ENCODE measurements at places on chromosomes 16 and 17. TPM values are rescaled to one million over a fixed set of nuclear protein-coding genes. Genes with fewer than 3 reads are reported as not detected.

Gene NKIRAS2
- total RNA-seq = 67.4 TPM

DNA sequence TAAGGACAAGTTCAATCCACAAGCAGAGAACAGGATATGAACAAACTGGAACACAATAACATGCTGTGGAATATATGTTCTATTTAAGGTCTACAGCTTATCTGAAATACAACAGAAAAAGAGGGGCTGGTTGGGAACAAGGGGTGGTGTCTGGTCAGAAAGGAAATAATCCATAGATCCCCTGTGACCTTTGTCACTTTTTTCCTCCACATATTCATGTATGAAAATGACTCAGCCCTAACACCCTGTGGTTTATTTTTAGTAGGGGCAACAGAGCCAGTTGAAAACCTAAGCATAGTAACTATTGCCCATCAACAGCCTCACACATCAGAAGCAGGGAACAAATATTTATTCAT, 12.3 kb upstream of the SPAG9 start:
- no peak for DNase-seq
- H3K36me3 ChIP-seq = no peaks in the 10 kb centered on the region
- H3K27me3 ChIP-seq = peaks cover 1% of the 10 kb centered on the region
- no peak overlapping the region for H3K27ac ChIP-seq
- no peak overlapping the region for H3K4me3 ChIP-seq

DNA sequence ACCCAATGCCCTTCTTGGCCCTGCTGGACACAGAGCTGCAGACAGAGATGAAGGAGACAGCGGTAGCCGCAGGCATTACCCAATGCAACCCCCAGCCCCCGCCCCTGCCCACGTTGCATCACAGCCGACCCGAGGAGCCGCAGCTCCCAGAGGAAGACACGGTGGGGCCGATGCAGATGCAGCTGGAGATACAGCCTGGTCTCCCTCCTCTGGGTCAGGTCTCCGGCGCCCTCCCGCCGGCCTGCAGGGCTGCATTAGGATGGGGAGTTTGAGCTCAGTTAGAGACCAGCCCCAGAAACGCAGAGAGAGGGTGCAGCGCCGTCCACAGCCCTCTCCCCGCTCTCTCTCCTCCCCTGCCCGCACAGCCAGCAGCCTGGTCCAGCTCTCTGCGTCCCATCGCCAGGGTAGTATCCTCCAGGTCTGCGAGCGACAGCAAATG, 19.4 kb upstream of the UBE2I start:
- H3K36me3 ChIP-seq = no peaks in the 10 kb centered on the region
- no peaks in the 10 kb centered on the region for H3K4me1 ChIP-seq
- no peak overlapping the region for H3K27ac ChIP-seq
- DNase-seq = no peak

GRCh38 chr16:50591800-50592771, 43.9 kb downstream of the NKD1 start:
- no peaks in the 10 kb centered on the region for H3K36me3 ChIP-seq
- peaks cover 12% of the 10 kb centered on the region for H3K27me3 ChIP-seq
- no peak overlapping the region for H3K4me3 ChIP-seq
- H3K27ac ChIP-seq = no peak overlapping the region
- no peak for DNase-seq

- H3K36me3 ChIP-seq = no peaks in the 10 kb centered on the region
- H3K4me3 ChIP-seq = no peak overlapping the region
- H3K27ac ChIP-seq = no peak overlapping the region
- H3K4me1 ChIP-seq = peaks cover 4% of the 10 kb centered on the region
Measured at GRCh38 chr16:17324451-17324850, 146.3 kb downstream of the XYLT1 start.

- H3K4me1 ChIP-seq = no peaks in the 10 kb centered on the region
- H3K36me3 ChIP-seq = peaks cover 43% of the 10 kb centered on the region
- H3K27ac ChIP-seq = no peak overlapping the region
- H3K4me3 ChIP-seq = no peak overlapping the region
- DNase-seq = no peak
Measured at GRCh38 chr16:74460542-74460941, 39.3 kb upstream of the CLEC18B start.

Gene CDR2L
- total RNA-seq = 33.2 TPM

GRCh38 chr17:82297714-82298537, 19.5 kb downstream of the CD7 start:
- H3K27me3 ChIP-seq = peaks cover 6% of the 10 kb centered on the region
- H3K27ac ChIP-seq = no peak overlapping the region
- no peaks in the 10 kb centered on the region for H3K4me1 ChIP-seq
- no peaks in the 10 kb centered on the region for H3K36me3 ChIP-seq
- no peak for DNase-seq

GRCh38 chr16:89695875-89696669, 5.4 kb downstream of the SPATA2L start:
- no peaks in the 10 kb centered on the region for H3K4me1 ChIP-seq
- no peak overlapping the region for H3K27ac ChIP-seq
- no peak for DNase-seq
- peaks cover 18% of the 10 kb centered on the region for H3K27me3 ChIP-seq

Gene EXOSC6
- 25.1 TPM for total RNA-seq

DNA sequence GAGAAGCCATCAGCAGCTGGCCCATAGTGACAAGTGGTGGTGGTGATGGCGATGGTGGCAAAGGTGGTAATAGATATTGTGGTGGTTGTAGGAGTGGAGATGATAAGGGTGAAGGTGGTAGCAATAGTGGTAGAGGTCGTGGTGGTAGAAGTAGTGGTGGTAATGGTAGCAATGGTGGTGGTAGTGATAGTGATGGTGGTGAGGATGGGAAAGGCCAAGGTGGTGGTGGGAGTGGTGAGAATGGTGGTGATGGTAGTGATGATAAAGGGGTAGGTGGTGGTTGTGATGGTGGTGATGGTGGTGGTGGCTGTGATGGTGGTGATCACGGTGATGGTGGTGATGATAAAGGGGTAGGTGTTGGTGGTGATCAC, 13.1 kb downstream of the CDH5 start:
- H3K4me1 ChIP-seq = peaks cover 77% of the 10 kb centered on the region
- peak overlapping the region; percentile 82 for H3K4me3 ChIP-seq
- H3K27me3 ChIP-seq = peaks cover 36% of the 10 kb centered on the region
- DNase-seq = no peak
- peaks cover 61% of the 10 kb centered on the region for H3K36me3 ChIP-seq

DNA sequence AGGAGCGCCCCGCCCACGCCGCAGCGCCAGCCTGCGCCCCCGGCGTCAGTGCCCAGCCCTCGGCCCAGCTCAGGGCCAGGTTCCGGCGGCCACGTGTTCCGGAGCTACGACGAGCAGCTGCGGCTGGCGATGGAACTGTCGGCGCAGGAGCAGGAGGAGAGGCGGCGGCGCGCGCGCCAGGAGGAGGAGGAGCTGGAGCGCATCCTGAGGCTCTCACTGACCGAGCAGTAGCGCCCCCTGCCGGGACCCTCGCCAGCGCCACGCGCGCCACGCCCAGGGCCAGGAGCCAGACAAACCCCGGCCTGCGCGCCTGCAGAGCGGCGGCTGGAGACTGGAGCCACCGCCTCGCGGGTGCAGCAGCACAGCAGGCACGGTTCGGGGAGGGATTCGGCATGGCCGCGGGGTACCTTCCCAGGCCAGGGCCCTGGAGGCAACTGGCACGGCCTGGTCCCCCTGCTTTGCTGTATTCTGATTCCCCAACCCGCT, 9.3 kb downstream of the CORO6 start:
- H3K4me3 ChIP-seq = no peak overlapping the region
- peaks cover 6% of the 10 kb centered on the region for H3K36me3 ChIP-seq
- DNase-seq = peak; percentile 99
- H3K4me1 ChIP-seq = peaks cover 15% of the 10 kb centered on the region
- peaks cover 21% of the 10 kb centered on the region for H3K27me3 ChIP-seq
- H3K27ac ChIP-seq = no peak overlapping the region

- peak; percentile 49 for DNase-seq
- peaks cover 25% of the 10 kb centered on the region for H3K4me1 ChIP-seq
- H3K36me3 ChIP-seq = no peaks in the 10 kb centered on the region
- H3K4me3 ChIP-seq = no peak overlapping the region
- H3K27ac ChIP-seq = no peak overlapping the region
Measured at GRCh38 chr17:17783116-17783824, 53.5 kb downstream of the SREBF1 start.

DNA sequence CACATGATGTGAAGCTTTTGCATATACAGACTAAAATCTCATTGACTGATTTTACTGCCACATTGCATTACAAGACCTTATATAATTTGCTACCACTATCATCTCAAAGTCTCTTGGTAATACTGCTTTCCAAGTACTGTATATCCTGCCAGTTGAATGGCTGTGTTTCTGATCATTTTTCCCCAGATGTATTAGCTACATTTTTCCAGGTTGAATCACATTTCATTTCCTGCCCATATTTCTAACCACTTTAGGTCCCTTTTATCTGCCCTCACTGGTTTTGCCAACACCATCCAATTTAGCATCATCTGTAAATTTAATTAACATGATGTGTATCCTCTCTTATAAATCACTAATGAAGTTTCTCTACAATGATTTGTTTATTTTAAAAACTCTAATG, 365.7 kb upstream of the PMFBP1 start:
- no peaks in the 10 kb centered on the region for H3K27me3 ChIP-seq
- no peak for DNase-seq
- no peak overlapping the region for H3K4me3 ChIP-seq
- no peak overlapping the region for H3K27ac ChIP-seq
- H3K36me3 ChIP-seq = no peaks in the 10 kb centered on the region
